ENCODE measurements at places on chromosomes 5 and 9. TPM values are rescaled to one million over a fixed set of nuclear protein-coding genes. Genes with fewer than 3 reads are reported as not detected.

DNA sequence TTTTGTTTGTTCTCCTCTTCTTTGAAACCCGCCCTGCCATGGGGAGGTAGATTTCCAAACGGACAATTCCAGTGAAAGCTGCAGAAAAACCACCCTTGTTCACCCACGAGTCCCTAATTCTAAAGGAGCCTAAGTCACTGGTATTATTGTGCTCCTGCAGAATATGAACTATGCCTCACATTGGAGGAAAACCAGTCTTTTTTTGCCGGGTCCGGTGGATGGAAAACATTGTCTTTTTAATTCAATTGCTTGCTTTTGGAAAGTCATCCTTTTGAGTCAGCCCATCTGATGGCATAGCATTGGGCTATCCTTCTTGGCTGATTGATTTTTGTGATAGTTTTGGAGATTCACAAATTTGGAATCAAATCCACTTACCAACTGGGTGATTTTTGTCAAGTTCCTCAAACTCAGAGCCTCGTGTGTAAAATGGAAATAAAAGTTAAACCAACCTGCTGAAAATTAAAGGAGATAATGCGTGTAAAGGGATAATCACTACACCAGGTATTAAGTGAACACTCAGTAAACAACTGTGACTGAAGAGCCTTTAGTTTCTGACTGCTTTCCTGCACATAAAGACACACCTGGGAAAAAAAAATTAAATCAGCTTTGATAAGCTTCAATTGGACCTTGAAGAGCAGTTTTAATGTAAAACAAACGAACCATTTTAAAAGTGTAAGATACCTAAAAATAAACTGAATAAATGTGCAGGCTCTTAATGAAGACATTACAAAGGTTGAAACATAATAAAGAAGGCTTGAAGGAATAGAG, 780 bp upstream of the CCNJL start:
- no peak for DNase-seq

Gene GRIA1
- total RNA-seq, result not detected

DNA sequence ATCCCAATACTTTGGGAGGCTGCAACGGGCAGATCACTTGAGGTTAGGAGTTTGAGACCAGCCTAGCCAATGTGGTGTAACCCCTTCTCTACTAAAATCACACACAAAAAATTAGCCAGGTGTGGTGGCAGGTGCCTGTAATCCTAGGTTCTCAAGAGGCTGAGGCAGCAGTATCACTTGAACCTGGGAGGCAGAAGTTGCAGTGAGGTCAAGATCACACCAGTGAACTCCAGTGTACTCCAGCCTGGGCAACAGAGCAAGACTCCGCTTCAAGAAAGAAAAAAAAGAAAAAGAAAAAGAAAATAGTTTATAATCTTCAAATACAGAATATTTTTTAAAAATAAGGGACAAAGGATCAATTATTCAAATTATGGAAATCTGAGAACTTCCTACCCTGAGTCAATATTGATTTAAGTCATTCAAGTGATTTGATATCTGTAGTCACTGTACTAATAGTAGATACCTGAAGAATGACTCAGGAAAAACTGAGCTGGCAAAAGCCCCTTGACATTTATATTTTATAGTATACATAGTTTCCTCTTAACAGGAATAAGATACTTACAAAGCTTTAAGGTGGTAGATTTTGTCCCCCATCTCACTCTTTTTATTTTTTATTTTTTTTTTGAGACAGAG, 61.8 kb downstream of the PTBP3 start:
- no peak for DNase-seq

- DNase-seq, result no peak
Observed at GRCh38 chr9:75081632-75082031, 6.3 kb downstream of the NMRK1 start.

DNA sequence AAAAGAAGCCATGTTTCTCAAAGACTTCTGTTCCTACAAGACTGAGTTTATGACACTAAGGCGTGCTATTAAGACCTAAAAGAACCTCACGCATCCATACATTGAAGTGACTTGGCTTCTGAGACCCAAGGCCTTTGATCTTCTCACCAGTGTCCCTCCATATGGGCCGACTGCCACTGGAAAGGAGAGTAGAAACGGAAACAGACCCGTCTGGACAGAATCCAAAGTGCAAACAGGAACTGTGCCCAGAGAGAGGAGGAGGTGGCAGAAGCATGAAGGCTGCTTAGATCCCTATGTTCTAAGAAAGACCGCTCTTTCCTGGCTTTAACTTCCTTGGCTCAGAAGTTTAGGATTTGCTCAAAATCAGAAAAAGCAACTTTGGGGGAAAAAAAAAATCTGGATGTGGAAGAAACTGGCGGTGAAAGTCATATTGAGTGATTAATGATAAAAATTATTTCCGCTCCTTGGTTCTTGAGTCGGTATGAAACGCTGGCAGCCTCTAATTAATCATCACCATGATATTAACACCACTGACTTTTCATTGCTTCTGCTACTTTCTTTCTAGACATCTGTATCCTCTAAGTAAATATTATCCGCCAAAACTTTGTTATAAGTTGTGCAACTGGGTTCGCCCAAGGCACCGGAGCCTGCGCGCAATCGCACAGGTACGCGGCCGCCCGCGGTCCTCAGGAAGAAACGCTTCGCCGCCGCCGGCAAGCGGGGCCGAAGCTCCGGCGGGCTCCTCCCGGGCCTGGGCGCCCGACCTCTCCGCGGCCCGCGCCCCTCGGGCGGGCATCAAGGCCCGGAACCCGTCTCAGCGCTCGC, 726 bp downstream of the DAP start:
- DNase-seq, result peak; percentile 77

GRCh38 chr5:139708877-139709581, 60.9 kb downstream of the CXXC5 start:
- DNase-seq, result no peak

Gene ARL14EPL
- not detected for total RNA-seq

DNA sequence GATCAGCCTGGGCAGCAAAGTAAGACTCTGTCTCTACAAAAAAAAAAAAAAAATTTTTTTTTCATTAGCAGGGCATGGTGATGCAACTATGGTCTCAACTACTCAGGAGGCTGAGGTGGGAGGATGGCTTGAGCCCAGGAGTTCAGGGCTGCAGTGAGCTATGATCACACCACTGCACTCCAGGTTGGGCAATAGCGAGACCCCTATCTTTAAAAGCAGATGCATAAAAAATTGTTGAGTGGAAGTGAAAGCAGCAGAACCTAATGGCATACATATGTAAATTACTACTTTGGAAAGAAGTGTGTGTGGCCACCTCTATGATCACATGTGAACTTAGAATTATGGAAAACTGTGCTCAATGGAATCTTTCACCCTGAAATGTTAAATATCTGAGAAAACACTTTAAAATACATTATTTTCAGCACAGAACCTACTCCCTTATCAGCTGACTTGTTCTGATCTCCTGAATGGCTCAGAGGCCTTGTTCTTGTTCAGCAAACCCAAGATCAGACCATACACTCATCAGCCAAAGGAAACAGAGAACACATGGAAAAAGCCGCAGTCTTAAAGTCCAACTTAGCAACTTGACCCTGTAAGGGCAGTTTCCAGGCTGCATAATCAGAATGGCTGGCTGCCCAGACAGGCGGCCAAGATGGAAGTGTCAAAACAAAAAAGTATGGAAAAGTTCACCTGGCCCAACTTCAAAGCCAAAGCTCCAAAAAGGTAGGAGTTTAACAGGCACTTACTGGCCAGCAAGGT, 56.5 kb downstream of the SIL1 start:
- no peak for DNase-seq

Gene CNTNAP3B
- total RNA-seq, result 6.8 TPM

GRCh38 chr9:107894572-107895261, 405.1 kb upstream of the KLF4 start:
- no peak for DNase-seq

Gene PRELID2
- total RNA-seq, result 33.2 TPM

- DNase-seq, result no peak
Observed at GRCh38 chr9:32399110-32399815, 14.8 kb downstream of the ACO1 start.

DNA sequence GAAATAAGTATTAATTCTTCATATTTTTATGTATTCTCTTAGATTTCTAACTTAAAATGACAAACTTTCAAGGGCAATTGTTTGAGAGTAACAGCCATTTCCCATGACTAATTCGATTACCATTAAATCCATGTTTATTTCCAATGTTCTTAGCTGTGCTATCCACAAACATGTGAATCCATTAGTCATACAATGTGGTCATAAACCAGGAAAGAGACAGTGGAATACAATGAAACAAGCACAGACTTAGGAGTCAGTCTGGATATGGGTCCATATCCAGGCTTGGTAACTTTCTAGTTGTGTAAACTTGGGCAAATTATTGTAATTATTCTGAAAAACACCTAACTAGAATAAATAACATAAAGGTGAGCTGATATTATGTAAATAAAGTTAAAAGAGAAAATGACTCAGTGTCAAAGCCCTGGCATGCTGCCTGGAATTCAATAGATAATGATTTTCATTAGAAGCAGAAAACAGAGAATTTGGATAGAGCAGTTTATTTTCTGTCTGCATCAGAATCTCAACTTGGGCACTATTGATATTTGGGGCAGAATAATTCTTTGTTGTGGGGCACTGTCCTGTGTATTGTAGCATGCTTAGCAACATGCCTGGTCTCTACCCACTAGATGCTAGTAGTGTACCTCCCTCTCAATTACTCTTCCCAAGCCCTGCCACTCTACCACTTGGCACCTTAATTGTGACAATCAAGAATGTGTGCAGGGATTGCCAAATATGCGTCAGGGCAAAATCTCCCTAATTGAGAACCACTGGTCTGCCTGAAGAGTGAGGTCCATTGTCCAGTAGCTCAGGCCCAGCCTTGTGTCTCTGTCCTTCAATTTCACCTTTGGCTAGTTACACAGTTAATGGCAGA, 44.7 kb upstream of the SLC27A6 start:
- DNase-seq, result no peak

Gene NRG2
- 1.9 TPM for total RNA-seq

DNA sequence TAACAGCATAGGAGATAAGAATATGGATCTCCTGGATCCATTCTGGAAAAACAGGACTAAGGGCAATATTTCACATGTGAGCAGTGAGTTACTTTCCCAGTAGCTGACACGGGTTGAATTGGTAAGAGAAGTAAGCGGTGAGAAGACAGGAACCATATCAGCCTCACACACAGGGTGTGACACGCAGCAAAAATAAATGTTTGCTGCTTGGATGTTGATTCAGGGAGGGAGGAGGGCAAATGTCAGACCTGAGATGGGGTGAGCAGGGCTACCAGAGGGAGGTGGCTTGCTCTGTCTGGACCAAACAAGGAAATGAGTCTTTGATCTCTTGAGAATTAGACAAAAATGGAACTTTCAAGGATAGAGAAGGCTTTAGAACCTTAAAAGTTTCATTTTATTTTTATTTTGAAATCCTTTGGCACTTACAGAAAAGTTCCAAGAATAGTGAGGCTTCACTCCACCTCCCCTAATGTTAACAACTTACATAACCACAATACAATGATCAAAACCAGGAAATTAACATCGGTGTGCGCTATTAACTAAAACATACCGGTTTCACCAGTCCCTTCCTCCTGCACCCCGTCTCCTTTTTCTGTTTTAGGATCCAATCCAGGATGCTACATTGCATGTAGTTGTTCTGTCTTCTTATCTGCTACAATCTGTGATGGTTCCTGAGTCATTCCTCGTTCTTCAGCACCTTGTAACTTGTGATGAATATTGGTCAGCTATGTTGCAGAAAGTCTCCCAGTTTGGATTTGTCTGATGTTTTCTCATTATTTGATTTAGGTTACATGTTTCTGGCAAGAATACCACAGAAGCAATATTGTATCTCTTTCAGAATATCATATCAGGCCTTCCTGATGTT, 20.5 kb upstream of the ARHGEF28 start:
- no peak for DNase-seq

DNA sequence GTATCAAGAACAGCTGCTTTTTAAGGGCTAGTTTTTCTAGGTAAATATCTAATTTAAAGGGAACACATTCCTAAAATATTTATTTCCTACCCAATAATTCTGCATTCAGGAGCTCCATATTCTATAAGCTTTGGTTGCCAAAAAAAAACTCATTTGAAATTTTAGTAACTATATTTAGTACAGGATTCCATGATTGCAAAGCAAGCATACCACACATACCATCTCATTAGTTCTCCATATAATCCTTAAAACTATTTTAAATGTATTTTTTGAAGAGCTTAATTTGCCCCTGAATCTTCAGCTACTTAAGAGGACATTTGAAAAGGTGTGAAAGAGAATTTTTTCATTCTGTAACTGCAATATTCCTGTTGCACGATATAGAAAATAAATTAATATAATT, 877.0 kb downstream of the NR2F1-AS1 start:
- no peak for DNase-seq

- no peak for DNase-seq
Observed at GRCh38 chr9:126420643-126421564, 94.3 kb downstream of the MVB12B start.

GRCh38 chr5:77885519-77885918, 109.4 kb upstream of the TBCA start:
- no peak for DNase-seq

DNA sequence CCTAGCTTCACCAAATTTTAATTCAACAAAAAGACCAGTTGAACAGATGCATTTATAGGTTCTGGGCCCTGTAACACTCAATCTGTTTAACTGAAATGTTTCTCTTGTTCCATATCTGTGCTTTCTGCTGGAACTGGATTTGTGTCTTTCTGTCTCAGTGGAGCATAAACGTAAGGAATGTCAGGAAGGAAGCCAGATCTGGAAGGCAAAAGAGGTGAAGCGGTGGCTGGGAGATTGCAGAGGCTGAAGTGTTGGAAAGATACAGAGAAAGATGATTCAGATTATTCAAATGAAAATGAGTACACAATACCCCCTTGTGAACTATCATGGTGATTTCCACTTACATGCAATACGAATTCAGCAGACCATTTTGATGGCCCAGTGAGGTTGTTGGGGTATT, 406.8 kb downstream of the BRINP1 start:
- DNase-seq, result no peak

Gene PKN3
- 8.5 TPM for total RNA-seq

- no peak for DNase-seq
Observed at GRCh38 chr9:107373809-107374208, 90.7 kb downstream of the RAD23B start.

Gene SLC25A2
- not detected for total RNA-seq

DNA sequence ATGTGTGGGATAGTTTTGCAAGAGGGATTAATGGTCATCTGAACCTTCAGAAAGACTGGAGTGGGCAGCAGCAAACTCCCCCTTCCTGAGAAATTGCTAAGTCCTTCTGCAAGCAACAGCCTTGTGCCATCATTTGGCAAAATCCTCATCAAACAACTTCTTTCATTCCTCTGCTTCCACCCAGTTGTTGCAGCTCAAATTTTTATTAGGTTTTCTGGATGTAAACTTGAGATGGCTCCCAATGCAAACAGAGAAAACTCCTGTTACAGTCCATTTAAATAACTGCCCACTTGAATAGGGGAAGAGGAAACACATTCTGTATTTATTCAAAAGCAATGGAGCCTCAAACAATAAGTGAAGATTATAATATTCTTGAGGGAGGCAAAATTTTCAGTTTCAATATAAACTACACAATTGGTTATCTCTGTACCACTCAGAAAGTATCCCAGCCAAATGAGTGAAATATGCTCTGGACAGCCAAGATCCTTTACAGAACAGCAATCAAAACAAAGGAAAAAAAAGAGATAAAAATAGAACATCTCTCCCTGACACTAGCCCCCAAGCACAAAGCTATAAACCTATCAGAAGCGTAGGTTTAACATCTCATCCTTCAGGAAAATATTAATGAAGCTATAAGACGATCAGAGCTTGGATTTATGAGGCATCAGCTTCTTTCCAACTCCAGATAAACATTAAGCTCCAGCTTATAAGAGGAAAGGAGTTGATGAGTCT, 17.3 kb upstream of the DAP start:
- no peak for DNase-seq

- DNase-seq, result no peak
Observed at GRCh38 chr9:113931777-113932176, 55.7 kb downstream of the ZNF618 start.

Data from Right ventricle myocardium inferior (tissue), 1 donor.